Fibroblast of the conjunctiva (primary cell): ENCODE measurements at places on chromosomes 13 and 19.

- no peak for DNase-seq
Measured at GRCh38 chr19:54612428-54612827, 17.9 kb upstream of the LILRB1 start.

DNA sequence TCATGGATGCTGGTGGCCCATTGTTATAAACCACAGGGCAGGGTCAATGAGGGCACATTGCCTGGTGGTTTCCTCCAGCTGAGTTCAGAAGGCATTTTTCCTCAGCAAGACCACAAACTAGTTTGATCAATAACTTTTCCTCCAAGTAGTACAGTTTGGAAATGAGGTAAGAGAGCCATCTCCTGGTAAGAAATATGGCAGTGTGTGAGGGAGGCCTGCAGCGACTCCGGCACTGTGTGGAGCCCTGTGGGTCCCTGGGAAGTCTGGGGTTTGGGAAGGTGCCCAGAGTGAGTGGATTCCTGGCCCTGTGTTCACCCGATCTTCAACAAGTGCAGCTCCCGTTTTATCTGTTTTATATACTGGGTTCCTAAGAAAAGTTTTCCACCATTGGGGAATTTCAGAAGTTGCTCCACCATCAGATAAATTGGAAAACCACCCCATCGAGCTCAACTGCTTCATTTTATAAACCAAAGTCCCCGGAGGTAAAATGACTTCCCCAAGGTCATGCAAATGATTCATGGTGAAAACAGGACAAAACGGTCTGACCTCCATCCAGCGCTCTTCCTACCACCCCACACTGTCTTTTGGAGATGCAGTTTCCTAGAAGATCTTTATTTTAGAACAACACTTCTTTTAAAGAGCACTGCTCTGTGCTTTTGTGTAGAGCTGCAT is 148.4 kb downstream of the KATNAL1 start:
- peak; percentile 38 for DNase-seq

GRCh38 chr19:6223461-6224307 is 56.1 kb downstream of the MLLT1 start:
- DNase-seq, result no peak

DNA sequence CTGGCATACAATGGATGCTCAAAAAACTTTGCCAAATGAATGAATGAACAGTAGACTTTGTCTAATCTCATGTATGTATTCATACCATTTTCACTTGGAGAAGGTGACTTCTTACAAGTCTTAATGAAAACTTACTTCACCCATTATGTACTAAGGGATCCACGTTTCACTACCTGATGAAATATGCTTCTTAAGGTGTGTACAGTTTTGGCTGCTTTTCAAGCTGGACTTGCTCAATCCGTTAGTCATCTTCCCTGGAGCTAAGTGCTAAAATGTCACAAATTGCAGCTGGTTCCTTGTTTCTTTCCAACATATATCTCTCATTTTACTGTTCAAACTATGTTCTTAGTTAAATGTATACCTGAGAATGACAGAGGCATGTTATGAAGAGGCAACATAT is 4.2 kb upstream of the CCNA1 start:
- no peak for DNase-seq

- DNase-seq, result no peak
Measured at GRCh38 chr19:8120636-8121480, 28.5 kb downstream of the FBN3 start.

DNA sequence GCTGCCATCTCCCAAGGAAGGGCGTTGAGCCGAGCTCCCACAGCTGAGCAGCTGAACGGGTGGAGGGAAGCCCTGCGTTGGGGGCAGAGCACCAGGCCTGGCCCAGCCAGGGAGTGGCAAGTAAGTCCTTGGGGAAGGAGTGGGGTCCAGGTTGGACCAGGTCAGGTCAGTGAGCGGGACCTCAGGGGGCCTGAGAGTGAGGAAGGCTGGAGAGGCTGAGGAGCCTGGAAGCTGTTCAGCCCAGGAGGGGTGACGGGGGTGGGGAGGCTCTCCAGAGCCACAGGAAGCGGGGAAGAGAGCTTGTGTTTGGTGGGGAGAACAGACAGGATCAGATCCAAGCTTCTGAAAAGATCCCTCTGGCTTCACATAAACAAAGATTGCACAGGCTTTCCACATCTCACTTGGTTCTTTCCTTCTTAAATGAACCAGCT is 55.4 kb upstream of the ATP12A start:
- no peak for DNase-seq

- no peak for DNase-seq
Measured at GRCh38 chr13:72166102-72166650, 299.2 kb upstream of the DACH1 start.

GRCh38 chr19:16116067-16116466 is 4.4 kb downstream of the RAB8A start:
- no peak for DNase-seq

GRCh38 chr19:6088602-6089049 is 21.7 kb downstream of the RFX2 start:
- no peak for DNase-seq

DNA sequence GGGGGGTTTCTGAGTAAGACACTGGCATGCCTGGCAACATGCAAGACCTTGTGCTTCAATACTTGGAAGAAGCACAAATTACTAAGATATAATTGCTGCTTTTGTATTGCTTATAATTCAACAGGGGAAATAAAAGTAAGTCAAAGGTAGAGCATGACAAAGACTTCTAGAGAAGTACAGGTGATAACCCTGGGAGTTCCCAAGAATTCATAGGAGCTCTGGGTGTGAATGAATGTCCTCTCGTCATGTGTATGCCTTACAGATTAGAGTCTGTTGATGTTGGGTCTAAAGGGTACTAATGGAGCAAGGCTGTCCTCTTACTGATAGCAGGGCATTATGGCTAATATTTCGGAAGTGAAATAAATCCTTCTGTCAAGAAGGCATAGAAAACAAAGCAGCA is 7.6 kb upstream of the ZNF461 start:
- DNase-seq, result no peak

DNA sequence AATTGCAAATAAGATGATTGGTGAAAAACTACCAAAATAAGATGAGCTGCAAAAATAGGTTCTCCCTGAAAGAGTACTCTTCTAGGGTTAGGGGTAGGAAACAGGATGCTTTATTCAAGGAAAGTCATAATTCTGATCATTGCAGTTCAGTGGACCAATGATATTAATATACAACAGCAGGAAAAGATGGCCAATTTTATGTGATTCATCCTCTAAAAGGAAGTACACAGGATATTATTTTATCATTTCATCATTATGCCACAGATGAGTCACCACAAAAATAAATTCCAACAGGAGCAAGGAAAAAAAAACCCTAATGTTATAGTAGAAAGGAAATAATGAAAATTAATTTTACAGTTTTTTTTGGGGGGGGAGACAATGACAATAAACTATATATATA is 205.0 kb downstream of the NALCN start:
- DNase-seq, result peak; percentile 22

DNA sequence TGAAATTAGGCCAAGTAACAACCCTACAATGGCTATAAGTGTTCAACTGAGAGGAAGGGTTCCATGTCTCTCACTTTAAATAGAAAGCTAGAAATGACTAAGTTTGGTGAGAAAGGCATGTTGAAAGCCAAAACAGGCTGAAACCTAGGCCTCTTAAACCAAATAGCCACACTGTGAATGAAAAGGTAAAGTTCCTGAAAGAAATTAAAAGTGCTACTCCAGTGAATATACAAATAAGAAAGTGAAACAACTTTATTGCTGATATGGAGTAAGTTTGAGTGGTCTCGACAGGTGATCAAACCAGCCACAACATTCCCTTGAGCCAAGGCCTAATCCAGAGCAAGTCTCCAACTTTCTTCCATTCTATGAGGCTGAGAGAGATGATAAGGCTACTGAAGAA is 209.6 kb downstream of the KLF12 start:
- no peak for DNase-seq

- DNase-seq, result no peak
Measured at GRCh38 chr13:95317039-95317989, 16.1 kb upstream of the ABCC4 start.

DNA sequence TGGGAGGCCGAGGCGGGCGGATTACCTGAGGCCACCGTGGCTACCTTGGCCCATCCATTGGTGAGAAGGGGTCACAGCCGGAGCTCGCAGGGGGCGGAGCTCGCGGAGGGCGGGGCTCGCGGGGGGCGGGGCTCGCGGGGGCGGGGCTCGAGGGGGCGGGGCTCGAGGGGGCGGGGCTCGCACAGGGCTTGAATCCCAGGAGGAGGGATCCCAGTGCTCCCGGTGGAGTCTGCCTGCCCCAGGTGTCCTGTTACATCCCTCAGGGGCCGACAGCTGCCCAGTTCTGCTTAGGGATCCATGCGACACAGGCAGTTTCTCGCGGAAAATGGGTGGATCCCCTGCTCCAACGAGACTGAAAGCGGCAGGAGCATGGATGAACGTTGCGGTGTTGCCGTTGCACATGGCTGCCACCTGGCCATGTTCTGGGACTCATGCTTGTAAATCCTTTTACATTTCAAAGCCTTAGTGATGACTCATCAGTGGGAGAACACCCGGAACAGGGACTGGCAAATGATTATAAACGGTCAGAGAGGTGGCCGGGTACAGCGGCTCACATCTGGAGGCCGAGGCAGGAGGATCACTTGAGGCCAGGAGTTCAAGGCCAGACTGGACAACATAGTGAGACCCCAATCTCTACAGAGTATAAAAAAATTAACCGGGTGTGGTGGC is 25.1 kb downstream of the TMPRSS9 start:
- DNase-seq, result peak; percentile 67

- DNase-seq, result no peak
Measured at GRCh38 chr19:41031916-41032315, 40.8 kb downstream of the CYP2B6 start.

GRCh38 chr13:46578590-46578975 is 25.6 kb downstream of the LRCH1 start:
- no peak for DNase-seq

GRCh38 chr19:57583104-57583520 is 833 bp upstream of the ZIK1 start:
- DNase-seq, result no peak

DNA sequence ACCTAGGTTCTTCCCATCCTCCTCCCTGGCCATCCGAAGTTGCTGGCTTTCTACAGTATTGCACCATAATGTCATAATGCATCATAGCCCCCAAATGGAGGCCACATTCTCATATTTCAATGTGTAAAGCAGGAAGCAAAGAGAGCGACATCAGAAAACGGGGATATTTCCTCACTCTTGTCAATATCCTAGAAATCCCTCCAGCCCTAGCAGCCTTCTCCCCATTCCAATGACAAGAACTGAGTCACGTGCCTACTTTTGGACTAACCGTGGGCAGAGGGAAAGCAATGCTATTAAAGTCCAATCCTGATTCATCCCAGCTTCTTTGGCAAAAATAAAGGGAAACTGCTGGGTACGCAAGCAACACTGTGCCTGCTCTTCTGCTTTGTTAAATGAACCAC is 4.3 kb upstream of the RAP2A start:
- peak; percentile 51 for DNase-seq

GRCh38 chr13:19998960-19999359 is 40.4 kb downstream of the ZMYM2 start:
- no peak for DNase-seq

DNA sequence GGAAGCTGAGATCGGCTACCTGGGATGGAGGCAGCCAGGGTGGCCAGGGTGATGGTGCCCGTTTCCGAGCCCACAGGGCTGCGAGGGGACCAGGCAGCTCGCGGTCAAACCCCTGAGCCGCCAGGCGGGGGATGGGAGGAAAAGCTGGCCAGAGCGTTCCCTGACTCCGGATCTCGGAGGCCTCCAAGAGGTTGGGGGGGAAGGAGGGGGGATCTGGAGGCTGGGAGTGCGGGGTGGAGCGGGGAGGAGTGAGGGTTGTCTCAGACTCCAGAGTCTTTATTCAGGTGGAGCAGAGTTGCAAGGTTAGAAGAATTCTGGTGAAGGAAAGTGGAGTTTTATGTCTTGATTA is 1.1 kb downstream of the CACNG7 start:
- DNase-seq, result no peak

DNA sequence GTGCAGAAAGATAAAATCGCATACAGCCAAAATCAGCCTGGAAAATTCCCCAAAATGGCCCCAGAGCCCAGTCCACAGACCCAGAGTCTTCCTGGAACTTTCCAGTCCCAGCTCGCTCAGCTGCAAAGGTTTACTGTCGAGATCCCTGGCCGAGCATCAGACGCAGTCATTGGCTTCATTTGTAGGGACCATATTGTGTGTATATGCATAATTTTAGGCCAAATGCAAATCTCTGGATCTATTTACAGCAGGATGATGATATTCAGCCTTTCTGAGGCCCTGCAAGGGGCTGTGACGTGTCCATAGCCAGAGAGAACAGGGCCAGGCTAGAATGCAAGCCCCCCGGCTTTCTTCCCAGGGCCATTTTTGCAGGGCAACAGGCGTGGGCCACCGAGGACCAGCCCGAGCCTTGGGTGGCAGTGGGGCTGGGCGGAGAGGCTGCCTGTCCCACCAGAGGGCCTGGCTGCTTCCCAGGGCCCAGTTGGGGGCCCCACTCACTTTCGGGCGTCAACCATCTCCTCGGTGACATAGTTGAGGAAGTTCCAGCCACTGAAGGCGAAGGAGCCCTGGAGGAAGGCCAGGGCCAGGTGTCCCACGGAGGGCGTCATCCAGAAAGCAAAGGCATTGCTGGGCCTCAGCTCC is 13.7 kb downstream of the SLC7A10 start:
- no peak for DNase-seq

- DNase-seq, result no peak
Measured at GRCh38 chr13:109212650-109213049, 573.7 kb downstream of the IRS2 start.

GRCh38 chr13:109379930-109380329 is 406.5 kb downstream of the IRS2 start:
- no peak for DNase-seq

GRCh38 chr19:35888398-35888797 is 11.9 kb downstream of the NFKBID start:
- no peak for DNase-seq

DNA sequence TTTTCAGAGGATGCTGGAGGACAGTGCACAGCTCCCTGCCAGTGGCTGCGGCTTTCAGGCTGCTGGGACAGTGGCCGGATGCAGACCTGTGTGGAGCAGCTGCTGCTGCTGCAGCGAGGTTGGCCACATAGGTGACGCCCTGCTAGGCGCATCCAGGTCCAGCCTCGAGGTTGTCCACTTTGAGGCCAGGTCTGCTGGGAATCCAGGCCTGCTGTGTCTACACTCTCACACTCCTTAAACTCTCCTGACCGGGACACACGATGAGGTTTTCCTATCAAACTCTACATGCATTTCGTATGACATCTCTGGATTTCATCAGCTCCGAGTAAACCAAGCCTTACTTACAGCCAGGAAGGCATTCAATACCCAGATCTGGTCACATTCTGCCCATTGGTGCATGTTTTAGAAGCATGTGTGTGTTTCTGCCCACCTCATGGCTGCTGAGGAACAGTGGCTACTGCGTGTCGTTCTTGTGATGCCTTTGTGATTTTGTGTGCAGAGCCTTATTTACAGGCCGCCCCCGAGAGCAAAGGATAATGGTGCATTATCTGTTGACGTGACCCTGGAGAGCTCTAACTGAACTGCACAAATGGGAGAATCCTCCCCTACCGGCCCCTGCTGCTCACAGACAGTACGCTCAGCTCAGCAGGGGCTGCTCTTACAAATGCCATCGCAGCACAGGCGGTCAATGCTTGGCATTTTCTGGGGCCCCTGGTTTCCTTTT is 12.3 kb upstream of the MCF2L start:
- DNase-seq, result no peak
